ENCODE measurements at places on chromosomes 2 and 18.

- DNase-seq = no peak
Measured at GRCh38 chr2:3610415-3610814, 15.5 kb downstream of the COLEC11 start.

DNA sequence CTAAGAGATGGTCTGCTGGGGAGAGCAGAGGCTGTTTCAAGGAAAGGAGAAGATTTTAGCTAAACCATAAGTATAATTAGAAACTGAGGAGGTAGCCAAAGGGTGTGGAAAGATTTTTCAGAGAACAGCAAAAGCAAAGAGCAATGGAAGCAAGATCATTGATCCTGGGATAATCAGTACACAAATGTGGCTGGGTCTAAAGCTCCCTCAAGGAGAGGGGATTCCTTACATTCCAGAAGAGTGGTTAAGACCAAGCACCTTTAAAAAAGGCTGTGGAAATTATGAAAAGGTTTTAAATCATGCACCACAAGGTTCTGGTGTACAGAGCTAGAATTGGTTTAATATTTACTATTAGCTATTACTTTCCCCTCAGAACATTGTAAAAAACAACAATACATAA, 246.0 kb upstream of the UBE2E3 start:
- no peak for DNase-seq

- no peak for DNase-seq
Measured at GRCh38 chr2:182548031-182548950, 121.5 kb upstream of the PDE1A start.

GRCh38 chr18:74654638-74655037, 57.0 kb downstream of the ZNF407 start:
- no peak for DNase-seq

- DNase-seq = no peak
Measured at GRCh38 chr2:120593921-120594686, 141.6 kb upstream of the GLI2 start.

- DNase-seq = no peak
Measured at GRCh38 chr2:137960223-137960622, 4.0 kb upstream of the HNMT start.

GRCh38 chr2:4553241-4553640, 849.9 kb downstream of the DCDC2C start:
- DNase-seq = no peak

DNA sequence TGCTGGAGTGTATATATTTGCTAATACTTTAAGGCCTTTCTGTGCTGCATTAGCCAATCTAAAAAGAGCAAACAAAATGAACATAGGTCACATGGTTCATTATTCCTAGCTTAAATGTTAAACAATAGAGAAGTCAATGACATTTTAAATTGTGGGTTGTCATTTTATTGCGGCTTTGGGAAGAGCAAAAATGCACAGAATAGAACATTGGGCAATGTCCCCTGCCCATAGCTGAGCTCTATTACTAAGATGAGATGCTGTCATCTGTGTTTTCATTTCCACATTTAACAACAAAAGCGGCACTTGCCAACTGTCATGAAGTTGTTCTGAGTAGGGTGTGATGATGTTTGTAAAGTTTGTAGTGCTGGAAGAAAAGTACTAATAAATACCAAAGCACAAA, 3.2 kb upstream of the VAPA start:
- DNase-seq = no peak

- DNase-seq = peak; percentile 60
Measured at GRCh38 chr2:37366773-37367172, 22.3 kb downstream of the QPCT start.

DNA sequence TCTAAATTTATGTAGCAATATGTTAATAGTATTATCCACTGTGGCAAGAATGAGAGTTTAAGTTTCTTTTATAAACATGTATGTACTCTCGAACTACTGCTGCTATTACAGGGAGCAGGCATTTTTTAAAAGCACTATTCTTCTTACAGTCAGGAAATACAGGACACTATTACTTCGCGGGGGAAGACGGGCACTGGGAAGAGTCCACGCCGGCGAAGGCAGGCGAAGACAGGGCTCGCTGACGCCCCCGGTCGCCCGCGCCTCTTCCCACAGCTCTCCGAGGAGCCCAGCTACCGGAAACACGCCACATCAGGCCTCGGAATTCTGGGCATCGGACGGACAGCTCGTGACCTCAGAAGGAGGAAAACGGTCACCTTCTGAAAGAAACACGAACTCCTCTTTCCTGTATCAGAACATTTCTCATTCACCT, 90.2 kb downstream of the FAM161A start:
- DNase-seq = no peak

- no peak for DNase-seq
Measured at GRCh38 chr2:188068093-188068492, 223.6 kb upstream of the GULP1 start.

DNA sequence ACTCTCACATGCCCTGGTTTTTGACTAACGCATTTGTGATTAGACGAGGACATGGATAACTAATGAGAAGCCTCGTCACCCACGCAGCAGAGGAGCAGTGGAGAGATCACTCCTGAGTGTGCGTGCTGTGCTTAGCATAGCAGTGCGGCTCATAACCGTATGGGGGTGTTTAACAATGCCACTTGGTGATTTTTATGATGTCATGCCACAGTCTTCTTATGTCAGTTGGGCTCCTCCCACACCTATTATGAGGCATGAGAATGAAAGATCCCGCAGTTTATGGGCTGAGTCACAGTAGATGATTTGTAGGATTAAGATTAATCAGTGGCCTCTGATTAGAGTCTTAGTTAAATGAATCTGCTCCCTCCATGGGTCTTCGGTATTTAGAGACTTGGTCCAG, 2.5 kb upstream of the SMIM21 start:
- no peak for DNase-seq
